ENCODE measurements at places on chromosomes 6 and 20.

DNA sequence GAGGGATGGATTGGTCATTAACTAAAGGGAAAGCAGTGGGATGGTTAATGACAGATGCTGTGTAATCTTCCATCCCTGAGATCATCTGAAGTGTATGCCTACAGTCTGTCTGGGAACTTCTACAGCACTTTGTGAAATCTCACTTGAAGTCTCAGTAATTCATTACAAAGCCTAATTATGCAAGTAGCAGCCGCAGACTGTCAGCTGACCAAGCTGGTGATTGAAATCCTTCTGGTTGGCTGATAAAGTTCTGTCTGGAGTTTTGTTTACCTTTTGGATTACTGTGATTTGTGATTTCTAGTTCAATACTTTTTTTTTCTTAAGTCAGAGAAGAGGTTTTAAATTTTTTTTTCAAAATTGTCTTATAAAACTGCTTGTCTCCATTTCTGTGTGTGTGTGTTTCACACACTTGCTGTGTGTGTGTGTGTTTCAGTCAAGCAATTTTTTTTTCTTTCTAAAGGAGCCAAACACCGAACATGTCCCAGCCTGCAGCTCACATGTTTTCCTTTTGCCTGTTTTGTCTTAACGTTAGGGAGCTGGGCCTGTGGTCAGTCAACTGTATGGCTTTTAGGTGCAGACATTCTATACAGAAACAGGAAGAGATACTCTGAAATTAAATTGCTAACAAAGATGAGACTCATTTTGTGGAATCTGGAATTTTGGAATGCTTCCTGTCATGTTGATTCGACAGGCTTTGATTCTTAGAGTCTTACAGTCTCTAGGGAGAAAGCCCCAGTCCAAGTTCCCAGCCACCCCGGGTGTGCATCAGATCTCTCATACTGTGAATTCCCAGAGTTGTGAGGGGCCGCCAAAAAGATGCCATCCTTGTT, 28.5 kb upstream of the ADGRF4 start:
- DNase-seq: no peak

DNA sequence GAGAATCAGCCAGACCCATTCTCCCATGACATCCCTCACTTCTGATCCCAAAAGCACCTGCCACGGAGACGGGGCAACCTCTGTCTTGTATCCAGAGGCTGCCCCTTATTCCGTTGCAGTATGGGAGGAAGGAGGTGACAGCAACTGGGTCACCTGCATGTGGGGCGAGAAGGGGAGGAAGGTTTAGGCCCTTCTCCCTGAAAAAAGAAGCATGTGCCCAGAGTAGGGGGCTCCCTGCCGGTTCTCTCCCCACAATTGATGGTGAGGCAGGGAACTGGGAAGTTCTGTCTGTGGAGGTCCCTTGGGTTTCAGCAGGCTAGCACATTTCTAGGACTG, 49.3 kb upstream of the FANCE start:
- DNase-seq: no peak

- no peak for DNase-seq
Observed at GRCh38 chr6:21826023-21826422, 232.5 kb downstream of the SOX4 start.

DNA sequence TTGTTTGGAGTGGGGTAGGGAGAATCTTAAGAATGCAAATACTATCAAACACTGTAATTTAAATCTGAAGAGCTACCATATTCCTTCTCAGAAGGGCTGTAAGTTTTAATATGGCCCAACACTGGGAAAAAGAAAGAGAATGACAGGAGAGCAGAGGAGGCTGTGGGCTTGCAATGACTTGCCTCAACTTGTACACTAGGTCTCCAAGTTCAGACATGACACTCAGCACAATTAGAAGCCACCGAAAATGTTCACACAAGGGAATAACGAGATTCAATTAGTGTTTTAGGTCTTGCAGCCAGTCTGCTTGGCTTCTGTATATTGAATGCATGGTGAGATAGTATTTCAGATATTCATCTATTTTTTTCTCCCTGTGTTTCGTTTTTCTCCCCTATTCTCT, 89.4 kb downstream of the HS3ST5 start:
- DNase-seq: no peak

DNA sequence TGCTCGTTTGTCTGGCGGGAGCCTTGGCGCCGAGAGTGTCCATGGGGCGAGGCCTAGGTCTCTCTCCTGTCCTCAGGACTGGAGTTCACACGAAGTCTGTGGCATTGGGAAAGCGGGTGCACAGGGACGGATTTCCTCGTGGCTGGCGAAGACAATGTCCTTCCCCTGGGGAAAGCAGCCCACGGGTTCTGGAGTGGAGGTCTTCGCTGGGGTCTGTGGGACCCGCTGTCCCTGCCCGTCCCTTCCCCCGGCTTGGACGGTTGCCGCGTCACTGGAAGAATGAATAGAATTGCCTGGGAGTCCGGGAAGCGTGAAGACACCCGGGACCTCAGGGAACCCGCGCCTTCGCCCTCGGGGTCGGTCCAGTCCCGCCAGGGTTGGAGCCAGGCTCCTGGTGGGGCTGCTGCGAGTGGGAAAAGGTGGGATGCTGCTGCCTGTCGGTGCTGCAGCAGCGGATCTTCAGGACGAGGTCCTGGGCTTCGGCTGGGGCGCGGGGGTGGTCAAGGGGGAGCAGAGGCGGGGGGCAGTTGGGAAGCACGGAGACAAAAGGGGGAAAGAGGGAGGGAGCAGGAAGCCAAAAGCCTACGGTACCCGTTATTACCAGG, 441.8 kb upstream of the DEFB115 start:
- DNase-seq: no peak

GRCh38 chr6:119170447-119171087, 92.1 kb upstream of the FAM184A start:
- no peak for DNase-seq

Data from stimulated activated CD8-positive, alpha-beta memory T cell treated with anti-CD3 and anti-CD28 coated beads, Interleukin-2, amount 100 ng/mL, for 48 hours (primary cell).